ENCODE measurements at places on chromosomes 16 and 17. TPM values are rescaled to one million over a fixed set of nuclear protein-coding genes. Genes with fewer than 3 reads are reported as not detected.

DNA sequence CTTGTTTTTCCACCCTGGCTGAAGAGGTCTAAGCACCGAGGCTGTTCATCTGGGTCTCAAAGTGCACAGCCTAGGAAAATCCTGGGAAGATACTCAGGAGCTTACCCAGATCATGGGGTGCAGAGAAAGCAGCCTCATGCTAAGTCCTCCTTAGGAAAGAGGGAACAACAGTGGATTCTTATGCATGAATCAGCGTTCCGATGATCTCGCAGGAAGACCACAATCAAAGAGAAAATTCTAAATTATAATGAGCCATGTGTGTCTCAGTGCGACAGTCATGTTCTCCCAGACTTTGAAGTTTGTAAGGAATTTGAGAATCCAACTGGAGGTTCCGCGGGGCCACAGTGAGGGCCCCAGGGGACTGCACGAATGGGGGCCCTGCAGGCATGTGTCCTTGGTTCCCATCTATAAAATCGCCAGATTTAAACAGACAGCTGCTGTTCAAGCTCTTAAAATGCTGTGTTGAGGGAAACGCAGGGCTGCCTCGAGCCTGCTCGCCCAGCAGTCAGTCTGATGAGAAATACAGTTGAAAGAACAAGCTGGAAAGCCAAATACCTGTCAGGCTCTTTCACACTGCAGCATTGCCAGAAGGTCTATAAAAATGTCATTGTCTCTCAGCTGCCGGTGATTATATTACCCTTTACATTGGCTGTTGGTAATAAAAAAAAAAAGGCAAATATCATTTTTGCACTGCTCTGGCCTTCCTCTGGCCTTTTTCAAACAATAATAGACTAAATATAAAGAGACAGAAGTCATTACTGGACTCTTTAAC, 152.1 kb downstream of the PMP22 start:
- H3K27ac ChIP-seq: no peak overlapping the region
- H3K36me3 ChIP-seq: no peaks in the 10 kb centered on the region
- no peaks in the 10 kb centered on the region for H3K27me3 ChIP-seq
- no peak overlapping the region for H3K4me3 ChIP-seq
- H3K4me1 ChIP-seq: no peaks in the 10 kb centered on the region

GRCh38 chr16:77043076-77043475, 147.9 kb upstream of the MON1B start:
- no peak overlapping the region for H3K27ac ChIP-seq
- no peaks in the 10 kb centered on the region for H3K4me1 ChIP-seq
- no peak for DNase-seq
- no peaks in the 10 kb centered on the region for H3K27me3 ChIP-seq

The WNT9B gene
- not detected for total RNA-seq

The TLCD2 gene
- 0.34 TPM for total RNA-seq

The HBA1 gene
- not detected for total RNA-seq
